ENCODE measurements at places on chromosomes 12 and 14.
A peak's percentile ranks its signal among the peaks of the same experiment; 100 is the strongest.

- no peak for DNase-seq
Measured at GRCh38 chr14:104697892-104698583, 8.6 kb downstream of the INF2 start.

- DNase-seq, result no peak
Measured at GRCh38 chr14:38731962-38732361, 371.1 kb downstream of the SEC23A start.

- DNase-seq, result peak; percentile 55
Measured at GRCh38 chr14:85531141-85531586, 1.2 kb downstream of the FLRT2 start.

DNA sequence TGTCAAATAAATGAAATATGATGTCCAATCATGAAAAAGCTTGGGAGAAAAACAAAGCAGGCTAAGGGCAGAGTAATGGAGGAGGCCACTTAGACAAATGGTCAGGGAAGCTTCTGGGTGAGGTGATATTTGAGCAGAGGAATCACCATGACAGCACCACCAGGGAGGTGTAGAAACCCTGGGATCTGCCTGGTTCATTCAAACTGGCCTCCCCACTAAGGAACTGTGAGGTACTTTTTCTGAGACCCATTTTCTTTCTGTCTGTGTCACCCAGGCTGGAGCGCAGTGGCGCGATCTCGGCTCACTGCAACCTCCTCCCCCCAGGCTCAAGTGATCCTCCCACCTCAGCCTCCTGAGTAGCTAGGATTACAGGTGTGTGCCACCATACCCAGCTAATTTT is 7.8 kb upstream of the SSH1 start:
- no peak for DNase-seq

- DNase-seq, result no peak
Measured at GRCh38 chr12:6843118-6843902, 2.6 kb downstream of the GNB3 start.

GRCh38 chr12:96242597-96242996 is 48.4 kb downstream of the ELK3 start:
- no peak for DNase-seq

- DNase-seq, result no peak
Measured at GRCh38 chr12:102504280-102504679, 23.9 kb upstream of the IGF1 start.

DNA sequence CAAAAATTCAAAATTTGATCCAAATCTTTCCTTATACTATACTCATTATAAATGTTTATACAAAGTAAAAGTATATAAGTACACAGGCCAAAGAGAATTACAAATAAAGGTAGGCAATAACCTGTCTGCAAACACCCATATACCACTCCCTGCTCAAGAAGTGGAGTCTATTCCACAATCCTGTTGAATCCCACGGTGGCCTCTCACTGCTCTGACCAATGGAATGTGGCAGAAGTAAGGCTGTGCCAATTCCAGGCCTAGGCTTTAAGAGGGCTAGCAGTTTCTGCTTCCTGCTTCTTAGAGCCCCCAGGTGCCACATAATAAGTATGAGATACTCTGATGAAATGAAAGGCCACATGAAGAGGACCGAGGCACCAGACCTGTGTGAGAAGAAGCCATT is 79.8 kb upstream of the CFL2 start:
- no peak for DNase-seq

DNA sequence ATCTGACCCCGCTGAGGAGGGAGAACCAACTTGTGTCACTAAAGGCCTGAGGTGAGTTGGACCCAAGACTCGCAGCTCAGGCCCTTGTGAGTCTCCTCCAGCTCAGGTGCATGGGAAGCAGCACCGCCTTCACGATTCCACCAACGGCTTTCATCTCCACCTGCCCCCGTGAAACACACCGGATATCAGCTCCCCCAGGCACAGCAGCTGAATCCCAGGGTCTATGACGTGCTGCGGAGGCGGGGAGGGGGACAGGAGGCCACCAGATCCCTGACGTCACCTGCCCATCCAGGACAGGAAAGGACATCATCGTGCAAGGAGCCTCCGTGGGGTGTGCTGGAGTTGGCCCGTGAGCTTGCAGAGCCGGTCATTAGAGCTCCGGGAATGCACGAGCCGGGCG is 18.5 kb upstream of the SFSWAP start:
- no peak for DNase-seq

- DNase-seq, result peak; percentile 52
Measured at GRCh38 chr14:23186913-23187654, 3.6 kb upstream of the SLC7A8 start.

- peak; percentile 30 for DNase-seq
Measured at GRCh38 chr14:35401422-35402265, 2.9 kb downstream of the NFKBIA start.

DNA sequence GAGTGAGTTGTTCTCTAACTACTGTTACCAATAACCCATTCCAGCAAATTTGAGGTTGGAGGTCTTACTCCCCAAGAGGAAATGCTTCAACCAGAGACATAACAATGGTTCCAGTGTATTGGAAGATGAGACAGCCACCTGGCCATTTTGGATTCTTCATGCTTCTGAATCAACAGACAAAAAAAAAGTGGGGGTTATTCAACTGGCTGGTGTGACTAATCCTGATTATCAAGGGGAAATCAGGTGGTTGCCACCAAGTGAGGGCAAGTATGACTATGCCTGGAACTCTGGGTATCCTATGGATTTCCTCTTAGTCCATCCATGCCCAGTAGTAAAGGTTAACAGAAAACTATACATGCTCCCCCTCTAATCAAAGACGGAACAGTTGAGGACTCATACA is 29.9 kb upstream of the ZNF641 start:
- no peak for DNase-seq

GRCh38 chr12:3113671-3114325 is 36.6 kb downstream of the TSPAN9 start:
- no peak for DNase-seq

- DNase-seq, result peak; percentile 20
Measured at GRCh38 chr12:93191956-93192355, 185.8 kb upstream of the NUDT4 start.

GRCh38 chr12:30806989-30807694 is 52.4 kb upstream of the CAPRIN2 start:
- peak; percentile 32 for DNase-seq

DNA sequence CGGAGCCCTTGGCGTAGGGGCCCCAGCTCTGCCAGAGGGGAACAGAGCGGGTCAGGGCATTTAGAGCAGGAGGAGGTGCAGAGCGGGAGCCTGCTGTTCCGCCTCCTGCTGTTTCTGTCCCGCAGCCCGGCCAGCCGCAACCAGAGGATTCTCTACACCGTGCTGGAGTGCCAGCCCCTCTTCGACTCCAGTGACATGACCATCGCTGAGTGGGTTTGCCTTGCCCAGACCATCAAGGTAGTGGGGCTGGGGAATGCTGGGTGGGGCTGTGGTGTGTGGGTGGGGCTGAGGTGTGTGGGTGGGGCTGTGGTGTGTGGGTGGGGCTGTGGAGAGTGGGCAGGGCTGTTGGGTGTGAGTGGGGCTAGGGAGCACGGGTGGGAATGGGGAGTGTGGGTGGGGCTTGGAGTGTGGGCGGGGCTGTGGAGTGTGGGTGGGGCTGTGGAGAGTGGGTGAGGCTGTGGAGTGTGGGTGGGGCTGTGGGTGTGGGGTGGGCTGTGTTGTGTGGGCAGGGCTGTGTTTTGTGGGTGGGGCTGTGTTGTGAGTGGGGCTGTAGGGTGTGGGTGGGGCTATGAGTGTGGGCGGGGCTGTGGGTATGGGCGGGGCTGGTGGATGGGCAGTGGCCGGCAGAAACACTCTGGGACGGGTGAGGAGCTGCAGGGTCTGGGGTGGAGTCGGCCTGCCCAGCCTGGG is 8.0 kb downstream of the ASPG start:
- no peak for DNase-seq

GRCh38 chr14:79986251-79986650 is 225.1 kb downstream of the DIO2 start:
- no peak for DNase-seq

GRCh38 chr12:5779401-5779800 is 165.7 kb downstream of the ANO2 start:
- DNase-seq, result no peak
